ENCODE measurements at places on chromosomes 7 and 10.

- peaks cover 11% of the 10 kb centered on the region for H3K4me1 ChIP-seq
- no peak overlapping the region for H3K4me3 ChIP-seq
- H3K27ac ChIP-seq: no peak overlapping the region
- no peak for DNase-seq
Measured at GRCh38 chr10:12459762-12460161, 110.4 kb downstream of the CAMK1D start.

DNA sequence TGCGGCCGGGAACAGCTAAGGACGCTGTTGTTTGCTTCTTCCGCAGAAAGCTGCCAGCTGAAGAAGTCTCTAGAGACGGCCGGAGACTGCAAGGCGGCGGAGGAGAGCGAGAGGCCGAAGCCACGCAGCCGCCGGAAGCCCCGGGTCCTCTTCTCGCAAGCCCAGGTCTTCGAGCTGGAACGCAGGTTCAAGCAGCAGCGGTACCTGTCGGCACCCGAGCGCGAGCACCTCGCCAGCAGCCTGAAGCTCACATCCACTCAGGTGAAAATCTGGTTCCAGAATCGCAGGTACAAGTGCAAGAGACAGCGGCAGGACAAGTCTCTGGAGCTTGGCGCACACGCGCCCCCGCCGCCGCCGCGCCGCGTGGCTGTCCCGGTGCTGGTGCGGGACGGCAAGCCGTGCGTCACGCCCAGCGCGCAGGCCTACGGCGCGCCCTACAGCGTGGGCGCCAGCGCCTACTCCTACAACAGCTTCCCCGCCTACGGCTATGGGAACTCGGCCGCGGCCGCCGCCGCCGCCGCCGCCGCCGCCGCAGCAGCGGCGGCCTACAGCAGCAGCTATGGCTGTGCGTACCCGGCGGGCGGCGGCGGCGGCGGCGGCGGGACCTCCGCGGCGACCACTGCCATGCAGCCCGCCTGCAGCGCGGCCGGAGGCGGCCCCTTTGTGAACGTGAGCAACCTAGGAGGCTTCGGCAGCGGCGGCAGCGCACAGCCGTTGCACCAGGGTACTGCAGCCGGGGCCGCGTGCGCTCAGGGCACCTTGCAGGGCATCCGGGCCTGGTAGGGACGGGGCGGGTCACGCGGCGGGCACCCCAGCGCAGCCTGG is 2.4 kb downstream of the NKX2-3 start:
- H3K27ac ChIP-seq: no peak overlapping the region
- H3K4me1 ChIP-seq: peaks cover 48% of the 10 kb centered on the region
- H3K4me3 ChIP-seq: peak overlapping the region; percentile 29
- H3K36me3 ChIP-seq: no peaks in the 10 kb centered on the region
- DNase-seq: no peak
- H3K27me3 ChIP-seq: peaks cover 49% of the 10 kb centered on the region

DNA sequence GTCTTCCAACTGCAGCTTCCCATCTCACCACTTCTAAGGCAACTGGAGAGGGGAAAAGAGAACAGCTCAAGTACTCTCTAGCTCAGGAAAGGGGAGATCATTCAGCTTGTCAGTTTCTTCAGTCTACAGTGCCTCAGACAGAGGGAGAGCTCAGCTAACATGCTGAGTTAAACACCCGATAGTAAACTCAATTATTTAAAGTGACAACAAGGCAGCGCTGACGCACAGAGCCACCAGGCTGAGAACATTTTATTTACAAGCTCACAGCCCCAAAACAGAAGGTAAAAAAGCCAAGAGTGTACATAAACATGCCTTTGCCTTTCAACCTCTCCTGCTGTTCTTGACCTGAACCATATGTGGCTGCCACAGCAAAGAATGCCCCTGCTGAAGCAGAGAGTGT is 10.1 kb upstream of the CUZD1 start:
- no peaks in the 10 kb centered on the region for H3K36me3 ChIP-seq
- no peak for DNase-seq
- no peaks in the 10 kb centered on the region for H3K27me3 ChIP-seq
- no peak overlapping the region for H3K4me3 ChIP-seq
- no peak overlapping the region for H3K27ac ChIP-seq

DNA sequence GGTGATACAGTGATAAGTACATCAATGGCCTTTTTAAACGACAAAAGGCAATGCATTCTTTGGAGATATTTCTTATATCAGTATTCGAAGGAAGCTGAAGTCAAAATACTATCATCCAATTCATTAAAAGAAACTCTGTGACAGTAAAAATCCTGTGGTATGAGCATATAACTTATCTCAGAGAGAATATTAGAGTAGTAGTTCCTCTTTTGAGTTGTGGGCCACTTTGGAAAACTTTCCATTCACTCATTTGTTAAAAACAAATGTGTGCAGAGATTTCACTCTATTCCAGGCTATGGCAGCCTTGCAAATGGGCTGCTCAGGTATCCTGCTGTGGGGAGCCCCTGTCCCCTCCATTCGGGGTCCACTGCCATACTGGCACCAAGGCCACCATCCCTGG is 55.3 kb upstream of the ZNF438 start:
- H3K27ac ChIP-seq: no peak overlapping the region
- no peaks in the 10 kb centered on the region for H3K27me3 ChIP-seq
- no peak for DNase-seq
- H3K4me1 ChIP-seq: no peaks in the 10 kb centered on the region
- H3K4me3 ChIP-seq: no peak overlapping the region

GRCh38 chr10:132228616-132229015 is 41.9 kb downstream of the DPYSL4 start:
- H3K4me1 ChIP-seq: peaks cover 9% of the 10 kb centered on the region
- no peak for DNase-seq
- H3K4me3 ChIP-seq: no peak overlapping the region

DNA sequence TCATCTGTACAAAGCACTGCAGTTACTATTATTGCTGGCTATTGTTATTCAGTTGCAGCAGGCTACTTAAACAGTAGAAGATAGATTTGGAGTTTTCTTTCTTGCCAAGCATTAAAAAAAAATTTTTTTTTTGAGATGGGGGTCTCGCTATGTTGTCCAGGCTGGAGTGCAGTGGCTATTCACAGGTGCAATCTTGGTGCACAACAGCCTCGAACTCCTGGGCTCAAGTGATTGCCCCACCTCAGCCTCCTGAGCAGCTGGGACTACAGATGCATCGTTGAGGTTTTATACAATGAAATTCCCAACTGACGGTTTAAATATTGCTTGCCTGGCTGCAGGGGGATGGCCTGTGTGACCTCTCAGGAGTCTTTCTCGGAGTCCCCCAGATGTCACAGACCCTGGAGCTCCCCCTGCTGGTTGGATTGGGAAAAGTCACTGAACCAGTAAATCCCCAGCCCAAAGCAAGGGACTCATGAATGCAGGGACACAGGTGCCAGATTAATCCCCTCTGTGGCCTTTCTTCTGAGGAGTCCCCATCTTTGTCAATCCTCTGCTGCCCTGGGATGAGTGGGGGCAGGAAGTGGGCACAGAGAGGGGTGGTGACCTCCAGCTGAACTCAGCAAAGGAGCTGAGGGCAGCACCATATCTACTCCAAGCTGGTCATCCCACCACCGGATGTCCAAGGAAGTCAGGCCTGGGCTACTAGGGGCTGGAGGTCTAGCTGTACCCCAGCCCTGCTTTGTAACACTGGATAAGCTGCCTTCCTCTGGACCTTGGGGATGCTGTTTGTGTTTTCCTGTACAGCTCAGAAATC is 149.6 kb downstream of the C10orf105 start:
- H3K27ac ChIP-seq: no peak overlapping the region
- no peaks in the 10 kb centered on the region for H3K27me3 ChIP-seq
- DNase-seq: no peak

DNA sequence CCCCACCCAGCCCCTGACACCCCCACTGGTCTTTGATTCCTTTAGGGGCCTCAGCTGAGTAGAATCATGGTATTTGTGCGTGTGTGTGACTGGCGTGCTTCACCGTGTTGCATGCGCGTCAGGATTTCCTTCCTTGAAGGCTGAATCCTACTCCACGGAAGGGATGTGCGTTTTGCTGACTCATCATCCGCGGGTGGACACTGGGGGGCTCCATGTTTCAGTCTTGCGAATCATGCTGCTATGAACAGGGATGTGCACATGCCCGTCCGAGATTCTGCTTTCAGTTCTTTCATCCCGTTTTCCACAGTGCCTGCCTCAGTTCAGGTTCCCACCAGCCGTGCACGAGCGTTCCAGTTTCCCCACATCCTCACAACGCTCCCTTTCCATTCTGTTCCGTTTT is 20.9 kb upstream of the JAKMIP3 start:
- no peaks in the 10 kb centered on the region for H3K4me1 ChIP-seq
- H3K27me3 ChIP-seq: no peaks in the 10 kb centered on the region
- H3K4me3 ChIP-seq: no peak overlapping the region
- no peak for DNase-seq

Data from vagina (tissue), 2 donors.